Caudate nucleus (tissue), 63 donors: ENCODE measurements at places on chromosomes 12 and 14.

DNA sequence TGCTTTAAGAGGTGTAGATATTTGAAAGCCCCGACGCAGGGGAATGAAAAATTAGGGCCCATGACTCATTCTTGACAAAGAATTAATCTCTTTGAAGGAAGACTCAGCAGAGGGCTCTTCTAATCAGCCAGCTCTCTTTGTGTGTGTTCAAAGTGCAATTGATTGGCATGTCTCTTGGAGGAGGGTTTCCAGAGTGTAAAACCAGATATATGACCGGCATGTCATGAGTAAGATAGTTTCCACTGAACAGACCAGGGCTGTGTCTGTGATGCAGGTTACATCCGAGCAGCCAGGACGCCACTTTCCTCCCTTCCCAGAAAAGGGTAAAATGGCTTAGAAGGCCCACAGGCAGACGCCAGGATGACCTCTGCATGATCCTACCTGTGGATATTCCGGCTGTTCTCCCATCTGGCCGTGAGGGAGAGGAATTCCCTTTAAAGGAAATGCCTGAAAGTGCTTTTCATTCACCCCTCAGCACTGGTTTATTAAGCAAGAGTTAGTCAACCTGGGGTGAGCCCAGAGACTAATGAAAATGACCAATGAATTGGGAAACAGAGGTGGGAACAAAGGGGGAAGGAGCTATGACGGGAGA is 7.2 kb upstream of the KRT75 start:
- DNase-seq: no peak

GRCh38 chr12:131971226-131971625 is 21.5 kb downstream of the EP400 start:
- no peak for DNase-seq

DNA sequence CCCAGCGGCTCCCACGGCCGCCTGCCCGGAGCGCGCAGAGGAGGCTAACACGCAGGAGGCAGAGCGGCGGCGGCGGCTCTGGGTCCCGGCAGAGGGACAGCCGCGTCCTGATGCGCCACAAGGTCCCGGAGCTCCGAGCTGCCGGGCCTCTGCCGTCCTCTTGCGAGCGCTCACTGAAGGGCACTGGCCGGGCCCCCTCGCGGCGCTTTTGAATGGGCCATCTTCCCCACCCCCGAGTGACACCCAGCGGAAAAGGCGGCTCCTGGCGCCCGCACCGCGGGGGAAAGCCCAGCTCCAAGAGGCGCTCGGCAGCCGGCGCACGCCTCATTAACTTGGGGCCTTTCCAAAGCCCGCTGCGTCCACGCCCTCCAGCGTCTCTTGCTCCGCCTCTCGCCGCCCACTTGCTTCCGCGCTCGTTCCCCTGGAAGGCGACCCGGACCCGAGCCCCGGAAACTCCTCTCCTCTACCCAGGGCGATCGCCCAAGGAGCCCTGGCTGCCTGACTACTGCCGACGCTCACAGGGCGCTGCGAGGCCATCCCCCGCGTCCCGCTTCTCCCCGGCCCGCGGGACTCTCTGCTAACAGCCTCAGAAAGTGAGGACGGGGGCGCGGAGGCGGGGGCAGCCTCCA is at the start of gene PHLDA1:
TSS of gene PHLDA1 (minus strand) at position 363 of the 629 bp plus-strand sequence.
- peak; percentile 79 for DNase-seq

- DNase-seq: no peak
Observed at GRCh38 chr14:24211311-24211710, 2.0 kb downstream of the CHMP4A start.

DNA sequence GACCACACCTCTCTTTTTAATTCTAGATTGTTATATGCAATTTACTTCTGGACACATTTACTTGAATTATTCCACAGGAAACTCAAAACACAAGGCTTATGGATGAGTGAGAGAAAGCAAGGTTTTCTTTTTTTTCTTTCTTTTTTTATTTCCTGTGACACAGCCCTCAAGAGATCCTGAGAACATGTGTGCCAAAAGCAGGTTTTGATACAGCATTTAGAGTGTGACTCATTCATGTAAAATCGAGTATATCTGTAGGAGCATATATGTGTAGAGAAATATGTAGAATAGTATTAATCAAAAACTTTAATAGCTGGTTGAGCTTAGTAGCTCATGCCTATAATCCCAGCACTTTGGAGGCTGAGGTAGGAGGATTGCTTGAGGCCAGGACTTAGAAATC is 4.4 kb upstream of the MAX start:
- no peak for DNase-seq

DNA sequence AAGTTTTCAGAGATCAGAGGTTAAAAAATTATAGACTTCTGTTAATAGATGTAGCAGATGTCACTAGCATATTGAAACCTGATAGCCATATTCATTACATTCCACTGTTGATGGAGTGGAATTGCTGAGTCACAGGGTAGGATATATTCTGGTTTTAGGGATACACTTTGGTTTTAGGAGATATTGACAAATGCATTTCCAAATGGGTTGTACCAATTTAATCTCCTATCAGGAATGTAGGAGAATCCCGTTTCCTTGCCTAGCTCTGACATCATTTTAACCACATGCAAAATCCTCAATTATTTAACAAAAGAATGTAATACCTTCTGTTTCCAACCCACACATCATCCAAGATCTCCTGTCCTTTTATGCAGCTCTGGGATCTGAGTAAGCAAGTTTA is 30.7 kb upstream of the ESR2 start:
- DNase-seq: no peak

DNA sequence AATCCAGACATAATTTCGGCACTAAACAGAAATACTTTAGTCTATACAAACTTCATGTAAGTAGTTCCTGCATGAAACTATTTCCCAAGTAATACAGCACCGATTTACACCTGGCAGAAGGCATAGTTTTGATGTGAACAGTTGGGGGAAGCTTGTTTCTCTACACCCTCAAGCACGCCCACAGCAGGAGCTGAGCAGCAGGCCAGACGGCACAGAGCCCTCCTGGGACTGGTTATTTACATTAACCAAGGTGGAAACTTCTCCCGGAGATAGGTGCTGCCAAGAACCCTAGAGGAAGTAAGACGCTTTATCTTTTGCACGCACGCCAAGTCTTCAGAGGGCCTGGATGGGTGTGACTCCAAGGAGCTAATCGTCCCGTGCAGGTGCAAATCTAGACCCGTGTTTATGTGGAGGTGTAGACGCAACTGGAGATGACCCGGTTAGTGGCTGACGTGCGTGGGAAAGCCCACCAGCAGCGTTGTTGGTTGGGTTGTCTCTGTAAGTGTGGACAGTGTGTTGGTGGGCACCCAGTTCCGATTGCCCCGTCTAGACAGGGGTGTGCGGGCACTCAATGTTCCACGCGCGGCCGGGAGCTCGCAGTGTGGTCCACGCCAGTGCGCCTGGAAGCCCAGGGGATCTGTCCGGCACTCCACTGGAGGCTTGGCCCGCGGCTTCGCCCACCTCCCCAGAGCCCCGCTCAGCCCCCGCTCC is 767 bp upstream of the TCP11L2 start:
- peak; percentile 62 for DNase-seq

DNA sequence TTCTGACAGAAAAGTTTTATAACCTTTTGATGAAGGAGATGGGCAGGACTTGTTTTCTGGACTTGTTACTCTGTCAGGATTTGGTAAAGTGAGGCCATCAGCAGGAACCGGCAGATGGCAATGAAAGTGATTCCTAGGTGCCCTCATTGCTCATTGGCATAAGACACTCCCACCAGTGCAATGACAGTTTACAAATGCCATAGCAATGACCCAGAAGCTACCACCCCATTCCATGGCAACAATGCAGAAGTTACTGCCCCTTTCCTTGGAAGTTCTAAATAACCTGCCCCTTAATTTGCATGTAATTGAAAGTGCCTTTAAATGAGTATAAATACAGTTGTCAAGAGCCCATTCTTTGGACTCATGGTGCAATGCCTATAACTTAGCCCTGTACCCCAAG is 222.6 kb downstream of the CEP128 start:
- DNase-seq: no peak

DNA sequence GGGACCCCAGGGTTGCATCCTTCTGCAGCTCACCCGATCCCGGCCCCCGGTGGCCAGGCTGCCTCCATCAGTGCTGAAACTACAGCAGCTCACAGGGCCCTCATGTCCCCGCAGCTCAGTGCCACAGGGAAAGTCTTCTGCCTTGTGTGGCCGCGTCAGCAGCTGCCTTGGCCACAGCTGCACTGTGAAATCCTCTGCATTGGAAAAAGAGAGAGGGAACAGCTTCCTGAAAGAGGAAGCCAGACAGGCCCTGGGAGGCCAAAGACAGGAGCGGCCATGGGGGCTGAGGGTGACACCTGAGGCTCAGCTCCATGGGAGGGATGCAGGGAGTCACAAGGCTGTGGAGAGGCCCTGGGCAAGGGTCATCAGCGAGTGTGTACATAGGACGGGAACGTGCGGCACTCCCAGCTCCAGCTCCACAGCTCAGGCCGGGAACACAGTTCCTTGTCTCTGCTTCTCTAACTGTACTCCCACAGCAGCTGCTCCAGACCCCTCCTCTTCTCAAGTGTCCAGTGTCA is 32.7 kb downstream of the PARP2 start:
- DNase-seq: no peak

GRCh38 chr14:80954687-80955299 is 628 bp upstream of the TSHR start:
- DNase-seq: no peak

DNA sequence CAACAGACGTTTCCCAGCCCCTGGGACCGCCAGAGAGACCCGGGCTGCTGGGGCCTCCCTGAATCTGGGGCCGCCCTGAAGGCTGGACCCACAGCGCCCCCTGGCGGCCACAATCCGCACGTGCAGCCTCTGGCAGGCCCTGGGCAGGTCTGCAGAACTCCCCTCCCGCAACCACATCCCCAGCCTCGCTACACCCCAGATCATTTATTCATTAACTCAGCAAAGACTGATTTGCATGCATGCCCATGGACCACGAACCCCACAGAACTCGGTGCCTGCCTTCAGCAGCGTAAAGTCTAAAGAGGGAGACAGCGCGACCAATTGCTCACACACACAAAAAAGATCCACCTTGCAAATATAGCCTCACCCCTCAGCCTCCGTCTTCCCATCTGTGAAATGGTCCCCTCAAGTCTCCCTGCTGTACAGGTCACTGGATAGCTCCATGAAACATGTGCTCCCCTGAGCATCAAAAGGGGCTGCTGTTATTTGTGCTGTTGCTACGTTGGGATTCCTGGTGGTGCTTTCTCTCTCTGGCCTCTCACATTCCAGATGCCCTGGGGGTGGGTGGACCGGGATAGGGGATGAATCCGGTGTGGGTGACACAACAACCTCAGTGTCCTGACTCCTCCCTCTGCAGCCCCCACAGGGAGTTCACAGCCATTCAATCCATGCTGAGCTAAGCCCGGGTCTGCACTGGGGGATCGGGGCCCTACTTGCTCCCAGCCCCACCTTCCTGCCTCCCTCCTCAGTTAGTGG is 96.4 kb downstream of the SCARB1 start:
- peak; percentile 58 for DNase-seq

DNA sequence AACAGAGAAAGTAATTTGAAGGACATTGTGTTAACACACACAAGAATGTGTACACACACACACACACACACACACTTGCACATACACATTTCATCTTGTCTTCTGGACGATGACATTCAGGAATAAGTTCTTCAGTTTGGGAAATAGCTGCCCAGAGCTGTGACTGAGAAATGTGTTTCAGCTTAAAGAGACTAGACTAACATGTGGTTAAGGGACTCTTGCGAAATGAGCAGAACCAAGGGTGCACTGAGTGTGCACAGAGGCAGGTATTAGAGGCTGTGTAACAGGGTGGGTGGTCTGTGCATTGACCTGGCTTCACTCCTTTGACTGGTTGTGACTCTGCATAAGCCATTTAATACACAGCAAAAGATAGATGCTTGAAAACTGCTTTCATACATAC is 29.4 kb upstream of the KCNA5 start:
- no peak for DNase-seq

GRCh38 chr12:4153343-4153892 is 120.1 kb upstream of the CCND2 start:
- DNase-seq: no peak

- no peak for DNase-seq
Observed at GRCh38 chr12:52010692-52011601, 4.2 kb downstream of the TAMALIN start.

DNA sequence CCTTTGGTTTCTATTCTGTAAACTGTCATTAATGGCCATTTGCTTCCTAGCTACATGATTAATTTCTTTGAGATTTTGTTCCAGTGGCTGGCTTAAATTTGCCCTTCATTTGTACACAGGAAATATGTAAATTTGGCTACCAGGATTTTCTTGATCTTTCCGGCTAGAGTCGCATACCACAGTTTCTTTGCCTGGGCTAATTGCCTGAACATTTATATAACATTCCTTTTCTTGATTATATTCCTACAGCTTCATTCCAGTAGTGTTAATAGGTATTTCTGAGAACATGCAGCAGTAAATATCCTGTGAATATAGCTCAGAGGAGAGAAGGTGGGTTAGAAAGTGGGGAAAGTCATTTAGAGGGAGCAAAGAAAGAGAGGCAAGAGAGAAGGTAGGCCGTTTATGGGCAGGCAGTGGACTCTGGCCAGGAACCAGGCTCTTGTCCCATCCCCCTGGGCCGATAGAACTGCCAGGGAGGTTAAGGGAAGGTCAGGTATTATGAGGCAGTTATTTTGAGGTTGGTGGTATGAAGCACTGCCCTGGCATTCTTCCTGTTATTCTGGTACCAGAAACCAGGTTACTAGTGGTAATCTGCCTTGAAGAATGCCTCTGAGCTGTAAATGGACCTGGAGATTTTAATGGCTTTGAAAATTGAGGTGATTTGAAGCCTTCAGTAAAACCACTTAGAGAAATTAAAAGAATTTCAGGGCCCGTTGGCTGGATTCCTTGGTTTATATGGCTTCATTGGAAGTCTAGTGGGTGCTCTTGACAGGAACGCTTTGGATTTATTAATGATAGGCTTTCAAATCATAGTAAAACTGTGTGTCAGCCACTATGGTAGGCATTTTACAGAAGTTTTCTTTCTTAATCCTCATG is 4.4 kb downstream of the RNF10 start:
- DNase-seq: peak; percentile 9

- no peak for DNase-seq
Observed at GRCh38 chr12:108724054-108724889, 7.0 kb downstream of the CORO1C start.

- no peak for DNase-seq
Observed at GRCh38 chr12:5912011-5912410, 33.0 kb downstream of the ANO2 start.

DNA sequence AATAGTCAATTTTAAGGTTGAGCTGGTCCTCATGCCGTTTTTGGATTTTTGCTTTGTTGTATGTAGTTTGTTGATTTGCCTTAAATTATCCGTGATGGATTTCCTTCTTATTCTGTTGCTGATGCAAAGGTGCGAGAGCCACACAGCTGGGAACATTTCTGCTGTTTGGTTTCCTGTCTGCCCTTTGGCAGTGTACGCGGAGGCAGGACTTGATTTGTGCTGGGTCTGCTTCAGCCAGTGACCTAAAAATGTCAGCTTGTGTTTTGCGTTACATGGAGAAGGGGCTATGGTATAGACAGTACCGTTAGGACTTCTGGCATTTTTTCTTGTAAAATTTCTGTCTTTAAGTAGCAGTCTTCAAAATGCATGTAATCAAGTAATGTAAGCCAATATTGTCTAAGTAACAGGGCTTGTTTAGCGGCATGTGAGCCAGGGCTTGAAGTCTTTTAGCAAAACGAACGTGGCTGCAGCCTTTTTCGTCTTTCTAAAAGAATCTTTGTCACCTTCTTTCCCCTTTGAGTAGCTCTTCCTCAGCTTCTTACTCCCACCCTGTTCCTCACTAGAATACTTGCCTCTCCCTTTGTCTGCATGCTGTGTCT is 18.2 kb upstream of the RD3L start:
- DNase-seq: no peak
